WTC11 (cell line): ENCODE measurements at places on chromosomes 13 and 19.

DNA sequence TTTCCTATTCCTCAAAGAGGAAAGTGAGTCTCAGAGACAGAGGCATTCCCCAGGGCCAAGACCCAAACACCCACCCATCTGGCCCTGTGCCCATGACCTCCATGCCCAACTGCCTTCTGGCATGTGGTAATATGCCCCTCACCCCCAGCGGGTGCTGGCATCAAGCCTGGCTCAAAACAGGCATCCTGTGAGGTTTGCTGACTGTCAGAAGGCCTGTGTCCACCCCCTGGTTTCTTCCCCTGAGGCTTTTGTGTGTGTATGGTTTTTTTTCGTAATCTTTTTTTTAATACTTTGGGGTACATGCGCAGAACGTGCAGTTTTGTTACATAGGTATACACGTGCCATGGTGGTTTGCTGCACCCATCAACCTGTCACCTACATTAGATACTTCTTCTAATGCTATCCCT, 7.6 kb upstream of the KANK2 start:
- DNase-seq: no peak

- no peak for DNase-seq
Observed at GRCh38 chr19:39864118-39864517, 17.9 kb upstream of the FBL start.

DNA sequence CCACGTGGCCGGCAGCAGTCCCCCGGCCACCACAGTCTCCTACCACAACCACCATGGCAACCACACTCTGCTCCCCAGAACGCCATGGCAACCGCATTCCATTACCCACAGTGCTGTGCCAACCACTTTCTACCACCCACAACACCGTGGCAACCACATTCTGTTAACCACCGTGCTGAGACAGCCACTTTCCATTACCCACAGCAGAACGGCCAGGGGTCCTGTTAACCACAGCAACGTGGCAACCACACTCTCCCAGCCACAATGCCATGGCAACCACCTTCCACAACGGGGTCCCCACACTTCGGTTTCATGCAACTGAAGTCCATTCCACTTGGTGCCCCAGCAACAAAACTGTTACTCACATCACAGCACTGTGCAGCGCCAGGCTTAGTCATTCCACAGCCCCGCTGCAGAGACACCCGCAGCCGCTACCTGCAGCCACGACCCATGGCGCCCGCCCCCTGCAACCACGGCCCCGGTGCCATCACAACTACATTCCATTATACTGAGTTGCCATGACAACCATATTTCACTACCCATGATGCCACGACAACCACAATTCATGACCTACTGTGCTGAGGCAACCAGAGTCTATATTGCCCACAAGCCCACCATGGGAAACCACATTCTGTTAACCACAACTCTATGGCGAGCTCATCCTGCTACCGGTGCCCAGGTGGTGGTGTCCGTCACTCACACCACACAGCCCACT, 10.0 kb downstream of the DPF1 start:
- DNase-seq: no peak

DNA sequence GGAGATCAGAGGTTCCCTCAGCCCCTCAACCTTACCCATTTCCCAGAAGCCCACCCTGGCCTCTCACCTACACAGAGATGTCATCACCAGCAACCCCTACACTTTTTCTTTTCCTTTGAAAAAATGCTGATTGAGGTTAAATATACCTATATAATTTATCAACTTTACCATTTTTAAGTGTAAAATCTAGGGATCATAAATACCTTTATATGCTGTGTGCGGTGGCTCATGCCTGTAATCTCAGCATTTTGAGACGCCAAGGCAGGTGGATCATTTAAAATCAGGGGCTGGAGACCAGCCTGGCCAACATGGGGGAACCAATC, 3.1 kb downstream of the KIR2DL4 start:
- no peak for DNase-seq

DNA sequence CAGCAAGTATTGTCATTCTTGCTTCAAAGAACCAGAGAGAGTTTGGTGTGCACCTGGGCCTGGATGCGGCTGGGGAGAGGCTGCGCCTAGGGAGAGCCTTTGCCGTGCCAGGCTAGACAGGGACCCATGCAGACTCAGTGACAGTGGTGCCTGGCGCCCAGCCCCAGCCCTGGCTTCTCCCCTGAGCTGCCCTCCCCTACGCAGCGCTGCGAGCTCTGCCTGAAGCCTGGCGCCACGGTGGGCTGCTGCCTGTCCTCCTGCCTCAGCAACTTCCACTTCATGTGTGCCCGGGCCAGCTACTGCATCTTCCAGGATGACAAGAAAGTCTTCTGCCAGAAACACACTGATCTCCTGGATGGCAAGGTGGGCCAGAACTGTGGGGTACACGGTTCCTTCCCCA, 12.0 kb downstream of the KMT2B start:
- DNase-seq: no peak
